Stimulated activated CD8-positive, alpha-beta memory T cell treated with anti-CD3 and anti-CD28 coated beads, Interleukin-7, amount 100 ng/mL, for 1 hour (primary cell): ENCODE measurements at places on chromosomes 5 and 9.

DNA sequence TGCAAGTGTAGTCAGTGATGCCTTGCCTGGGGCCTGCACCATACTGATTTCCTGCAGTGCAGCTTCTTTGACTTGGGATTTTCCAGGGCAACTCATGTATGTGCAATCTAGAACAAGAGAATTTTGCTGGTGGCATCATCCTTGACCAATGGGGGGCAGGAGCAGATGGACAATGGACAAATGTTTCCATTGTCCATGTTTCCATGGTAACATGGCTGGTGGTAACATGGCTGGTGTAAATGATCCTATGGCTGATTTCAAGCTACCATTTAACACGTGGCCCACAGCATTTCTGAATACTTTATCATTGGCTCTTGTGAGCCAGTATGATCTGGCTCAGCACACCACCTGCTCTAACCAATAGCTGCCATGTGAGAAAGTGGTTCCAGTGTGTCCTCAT, 130.1 kb upstream of the OSMR start:
- DNase-seq: no peak

GRCh38 chr5:93681432-93681831, 60.0 kb downstream of the POU5F2 start:
- no peak for DNase-seq

- DNase-seq: no peak
Measured at GRCh38 chr9:35000535-35001284, 11.2 kb downstream of the DNAJB5 start.

GRCh38 chr5:95734906-95735305, 3.8 kb downstream of the RHOBTB3 start:
- DNase-seq: no peak

DNA sequence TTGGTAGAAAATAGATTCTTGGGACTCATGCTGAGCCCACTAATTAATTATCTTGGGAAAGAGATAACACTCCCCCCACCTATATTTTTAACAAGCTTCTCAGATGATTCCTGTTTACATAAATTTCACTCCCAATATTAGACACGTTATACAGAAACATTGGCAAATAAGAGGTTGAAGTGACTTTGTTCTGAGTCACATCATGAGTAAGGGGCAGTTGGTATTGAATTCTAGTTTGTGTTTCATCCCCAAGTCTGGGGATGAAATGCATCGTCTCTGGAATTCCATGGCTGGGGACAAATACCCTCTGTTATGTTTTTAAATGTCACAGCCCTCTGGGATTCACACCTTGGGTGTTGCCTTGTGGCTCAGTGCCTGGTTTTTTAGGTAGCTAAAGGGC, 41.0 kb downstream of the BASP1 start:
- DNase-seq: no peak

DNA sequence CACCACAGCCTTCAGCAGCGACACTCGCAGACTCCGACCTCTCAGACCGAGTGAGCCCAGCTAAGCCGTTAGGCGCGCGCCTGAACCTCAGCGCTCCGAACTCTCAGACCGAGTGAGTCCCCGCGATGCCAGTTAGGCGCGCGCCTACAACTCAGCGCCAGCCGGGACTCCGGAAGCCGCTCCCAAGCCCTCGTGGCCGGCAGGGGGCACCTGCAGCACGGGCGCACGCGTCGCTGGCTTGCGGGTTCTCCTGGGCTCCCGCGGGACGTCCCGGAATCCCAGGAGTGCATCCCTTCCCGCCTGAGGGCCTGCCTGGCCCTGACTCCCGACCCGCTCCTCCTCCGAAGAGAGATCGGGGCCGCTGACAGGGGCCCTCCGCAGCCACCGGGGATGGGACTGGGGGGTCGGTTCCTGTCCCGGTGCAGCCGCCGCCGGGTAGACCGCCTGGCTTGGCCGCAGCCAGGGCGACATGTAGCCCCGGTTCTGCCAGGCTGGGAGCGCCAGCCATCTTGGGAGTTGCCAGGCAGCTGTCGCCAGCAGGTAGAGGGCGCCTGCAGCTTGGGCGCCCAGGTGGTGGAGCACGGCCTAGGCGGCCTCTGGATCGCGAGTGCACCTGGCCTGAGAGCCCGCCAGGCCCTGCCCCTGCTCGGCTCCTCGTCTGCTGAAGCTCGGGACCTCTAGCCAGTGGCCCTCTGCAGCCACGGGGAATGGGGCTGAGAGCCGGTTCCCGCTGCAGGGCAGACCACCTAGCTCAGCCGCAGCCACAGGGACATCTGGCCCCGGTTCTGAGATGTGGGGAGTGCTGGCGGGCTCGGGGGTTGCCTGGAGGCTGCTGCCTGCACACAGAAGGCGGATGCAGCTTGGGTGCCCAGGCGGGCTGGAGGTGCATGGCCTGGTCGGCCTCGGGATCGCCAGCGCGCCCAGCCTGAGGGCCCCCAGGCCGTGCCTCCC, at the start of gene ANKRD18A:
Gene ANKRD18A (minus strand): TSS at position 114 of the 951 bp plus-strand sequence. CDS start 311 bp downstream, outside the sequence.
- DNase-seq: no peak

DNA sequence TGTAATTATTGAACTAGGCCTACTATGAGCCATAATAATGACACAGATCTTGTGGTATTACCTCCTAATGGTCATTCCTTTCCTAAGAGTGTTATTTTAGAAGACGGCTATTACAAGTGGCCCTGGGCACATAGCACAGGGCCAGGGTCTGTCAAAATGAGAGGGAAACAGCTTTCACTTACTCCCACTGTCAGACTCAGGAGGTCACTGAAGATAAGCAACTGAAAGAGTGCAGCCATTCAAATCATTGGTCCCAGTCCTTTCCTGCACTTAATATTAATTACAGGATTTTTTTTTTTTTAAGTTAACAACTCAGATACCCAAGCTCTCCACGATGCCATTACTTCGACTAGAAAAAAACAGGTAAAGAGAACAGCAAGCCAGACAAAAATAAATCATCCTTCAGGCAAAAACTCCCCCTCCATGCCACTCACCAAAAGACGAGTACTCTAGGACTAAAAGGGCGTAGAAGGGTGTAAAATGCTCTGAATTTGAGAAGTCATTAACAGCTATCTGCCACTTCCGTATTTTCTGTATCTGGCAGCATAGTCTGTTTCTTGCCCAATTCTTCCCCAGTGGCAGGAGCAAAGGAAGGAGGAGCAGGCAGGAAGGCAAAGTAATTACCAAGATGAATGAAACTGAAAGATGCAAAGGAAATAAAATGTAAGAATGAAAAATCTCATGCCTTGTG, 87.4 kb downstream of the ZNF608 start:
- DNase-seq: no peak

- no peak for DNase-seq
Measured at GRCh38 chr9:118896324-118897000, 472.8 kb downstream of the BRINP1 start.

GRCh38 chr9:132141344-132141947, 20.4 kb upstream of the NTNG2 start:
- DNase-seq: no peak

DNA sequence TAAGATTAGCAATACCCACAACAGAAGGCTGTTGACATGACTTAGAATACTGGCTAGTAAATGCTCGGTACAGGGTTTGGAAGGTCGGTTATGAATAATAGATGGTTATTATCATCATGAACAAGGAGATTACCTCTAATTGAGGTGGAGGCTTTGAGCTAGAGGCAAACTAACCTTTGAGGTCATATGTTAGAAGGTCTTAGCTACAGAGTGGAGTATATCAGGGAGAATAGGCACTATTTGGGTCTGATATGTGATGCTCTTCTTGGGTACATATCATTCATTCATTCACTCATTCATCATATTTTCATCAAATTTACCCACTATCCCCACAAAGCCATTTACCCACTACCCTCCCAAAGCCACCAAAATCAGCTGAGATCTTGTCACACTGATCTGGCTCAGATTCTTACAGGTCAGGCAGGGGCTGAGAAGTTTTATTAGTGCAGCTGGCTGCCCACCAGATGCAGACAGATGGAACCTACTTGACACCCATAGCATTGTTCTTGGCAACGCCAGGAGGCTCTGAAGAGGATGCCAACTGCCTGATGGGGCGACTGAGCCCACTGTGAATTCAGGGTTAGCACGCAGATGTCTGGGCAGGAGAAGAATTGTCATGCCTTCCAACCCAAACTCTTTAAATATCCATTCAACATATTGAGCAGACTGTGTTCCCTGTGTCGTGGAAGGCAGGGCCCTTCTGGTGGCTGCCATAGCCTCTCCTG, 90.2 kb upstream of the SH3PXD2B start:
- no peak for DNase-seq

DNA sequence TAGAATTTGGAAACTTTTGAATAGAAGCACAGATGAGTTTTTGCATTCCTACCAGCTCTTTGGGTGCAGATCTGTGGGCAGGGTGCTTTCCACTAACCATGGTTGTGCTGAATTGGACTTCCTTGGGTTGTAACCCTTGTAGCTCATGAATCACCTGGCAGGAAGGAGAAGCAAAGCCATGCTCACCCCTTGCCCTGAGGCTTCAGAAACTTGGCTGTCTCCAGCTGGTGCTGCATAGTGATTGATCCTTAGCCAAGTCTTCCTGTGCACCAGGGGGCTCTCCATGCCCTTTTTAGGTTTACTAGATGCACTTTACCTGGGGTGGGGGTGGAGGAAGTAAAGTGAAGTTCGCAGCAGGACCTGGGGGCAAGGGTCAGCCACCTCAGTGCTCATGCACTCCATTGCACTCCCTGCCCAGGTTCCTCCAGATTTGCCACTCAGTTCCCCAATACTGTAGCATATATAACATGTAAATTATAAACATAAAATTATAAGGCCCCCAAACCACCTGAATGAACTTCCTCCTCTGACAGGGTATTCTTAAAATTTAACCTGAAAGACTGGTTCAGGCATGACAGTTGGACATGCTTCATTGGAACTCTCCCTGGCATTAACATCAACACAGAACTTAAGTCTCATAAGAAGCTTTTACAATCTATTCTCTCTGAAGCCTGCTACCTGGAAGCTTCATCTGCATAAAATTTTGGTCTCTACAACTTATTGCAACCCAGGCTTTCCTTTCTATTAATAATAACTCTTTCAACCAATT, 25.8 kb upstream of the IFNA14 start:
- no peak for DNase-seq

GRCh38 chr5:73789851-73790281, 163.9 kb downstream of the ARHGEF28 start:
- no peak for DNase-seq

GRCh38 chr5:135608361-135608760, 29.6 kb upstream of the CXCL14 start:
- no peak for DNase-seq

GRCh38 chr5:124001036-124001615, 489.1 kb downstream of the CSNK1G3 start:
- DNase-seq: no peak

GRCh38 chr5:104659497-104659896, 1096.9 kb upstream of the NUDT12 start:
- DNase-seq: no peak

DNA sequence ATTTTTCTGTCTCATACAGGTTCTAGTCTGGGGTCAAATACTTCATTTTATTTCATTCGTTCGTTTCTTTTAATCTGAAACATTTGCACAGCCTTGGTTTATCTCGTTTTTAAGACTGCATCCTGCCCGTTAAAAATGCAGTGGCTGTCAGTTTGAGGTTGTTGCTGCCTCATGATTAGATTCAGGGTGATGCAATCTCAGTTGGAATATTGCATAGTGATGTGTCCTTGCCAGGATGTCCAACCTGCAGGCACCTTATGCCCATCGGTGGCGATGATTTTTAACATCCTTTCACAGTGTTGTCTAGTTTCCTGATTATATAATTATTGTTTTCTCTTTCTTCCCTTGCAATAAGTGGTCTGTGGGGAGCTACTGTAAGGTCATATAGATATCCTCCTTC, 45.1 kb downstream of the SH3GL2 start:
- no peak for DNase-seq

GRCh38 chr5:122473138-122473843, 161.3 kb downstream of the SNCAIP start:
- DNase-seq: no peak

GRCh38 chr5:107670087-107670931, 428 bp downstream of the EFNA5 start:
- DNase-seq: no peak

GRCh38 chr5:141003791-141004611, 37.7 kb downstream of the PCDHAC2 start:
- DNase-seq: no peak

DNA sequence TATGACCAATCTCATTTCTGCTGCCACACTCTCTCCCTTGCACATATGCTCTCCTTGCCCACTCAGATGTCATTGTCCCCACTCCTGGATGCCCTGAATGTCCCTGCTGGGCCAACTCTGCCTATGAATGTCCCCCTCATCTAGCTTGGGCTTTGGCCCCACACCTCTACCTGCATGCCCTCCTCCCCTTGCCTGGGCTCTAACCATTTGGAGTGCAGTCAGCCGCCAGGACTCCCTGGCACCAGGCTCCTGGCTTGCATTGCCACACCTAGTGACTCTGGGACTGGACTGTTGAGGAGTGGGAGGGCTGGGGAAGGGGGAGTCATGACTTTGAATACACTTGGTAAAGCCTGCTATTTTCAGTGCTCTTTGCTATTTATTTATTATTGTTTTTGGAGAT, 41.6 kb upstream of the POMT1 start:
- no peak for DNase-seq

GRCh38 chr5:1378866-1379659, 34.2 kb upstream of the CLPTM1L start:
- no peak for DNase-seq

DNA sequence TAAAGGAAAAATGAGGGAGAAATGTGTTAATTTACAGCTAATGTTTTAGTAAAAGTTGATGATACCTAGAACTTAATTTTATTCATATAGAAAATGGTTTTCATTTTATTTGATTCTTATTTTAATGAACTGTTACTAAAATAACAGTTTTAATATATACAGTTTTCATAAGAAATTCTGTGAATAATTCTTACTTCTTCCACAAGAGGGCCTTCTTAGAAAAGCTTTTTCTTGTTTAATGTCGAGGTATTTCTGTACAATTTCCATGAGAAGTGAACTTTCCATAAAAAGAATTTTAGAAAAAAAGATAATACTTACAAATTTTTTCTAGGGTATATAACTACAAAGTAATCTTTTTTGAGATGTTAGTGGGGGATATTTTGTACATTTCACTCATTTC, 73.9 kb downstream of the KLF9 start:
- DNase-seq: no peak

GRCh38 chr5:38845526-38846378, at the start of gene OSMR:
TSS of gene OSMR (plus strand) at chr5:38846012. CDS start at chr5:38869045, 23,033 bp downstream.
- no peak for DNase-seq

- DNase-seq: no peak
Measured at GRCh38 chr5:167440846-167441245, 850.6 kb upstream of the WWC1 start.

DNA sequence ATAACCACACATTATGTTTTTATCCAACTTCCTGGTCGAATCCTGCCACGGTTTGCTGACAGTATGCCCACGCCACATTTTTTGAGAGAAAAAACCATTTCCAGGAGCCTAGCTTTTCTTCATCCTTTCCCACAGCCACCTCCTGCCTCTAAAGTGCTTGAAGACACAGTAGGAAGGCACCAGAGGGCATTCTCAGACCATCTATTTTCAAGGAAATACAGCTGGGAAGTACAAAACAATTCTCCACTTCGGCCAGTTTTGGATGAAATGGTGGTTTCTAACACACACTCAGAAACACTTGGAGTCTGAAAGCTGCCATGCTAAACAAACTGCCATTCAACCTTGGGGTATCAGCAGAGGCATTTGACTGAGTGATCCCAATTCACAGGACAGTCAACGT, 86.3 kb upstream of the RPS23 start:
- no peak for DNase-seq

- DNase-seq: no peak
Measured at GRCh38 chr5:34500236-34500847, 155.8 kb upstream of the RAI14 start.

- no peak for DNase-seq
Measured at GRCh38 chr9:34508463-34508862, 14.3 kb downstream of the ENHO start.

GRCh38 chr5:41856644-41857491, 13.4 kb downstream of the OXCT1 start:
- no peak for DNase-seq

GRCh38 chr5:66814146-66814991, 218.2 kb downstream of the MAST4 start:
- DNase-seq: no peak
